Stimulated activated CD8-positive, alpha-beta memory T cell treated with anti-CD3 and anti-CD28 coated beads, Interleukin-7, amount 100 ng/mL, for 1 hour (primary cell): ENCODE measurements at places on chromosomes 6 and 20.
A peak's percentile ranks its signal among the peaks of the same experiment; 100 is the strongest.

DNA sequence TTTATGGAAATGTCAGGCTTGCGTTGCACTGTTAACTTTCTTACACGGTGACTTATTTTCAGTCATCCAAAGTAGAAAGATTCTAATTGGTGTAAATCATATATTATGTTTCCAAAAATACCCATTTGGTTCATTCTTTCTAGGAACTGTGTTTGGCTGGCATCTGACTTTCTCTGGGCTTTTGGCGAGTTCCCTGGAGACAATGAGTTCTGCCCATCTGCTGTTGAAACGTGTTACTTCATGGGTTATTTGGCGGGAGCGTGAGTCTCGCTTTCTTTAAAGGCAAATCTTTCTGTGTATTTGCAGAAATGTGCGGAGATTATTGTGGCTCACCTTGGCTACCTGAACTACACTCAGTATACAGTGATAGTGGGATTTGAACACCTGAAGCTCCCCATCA, 29.5 kb downstream of the TMEM181 start:
- DNase-seq, result no peak

DNA sequence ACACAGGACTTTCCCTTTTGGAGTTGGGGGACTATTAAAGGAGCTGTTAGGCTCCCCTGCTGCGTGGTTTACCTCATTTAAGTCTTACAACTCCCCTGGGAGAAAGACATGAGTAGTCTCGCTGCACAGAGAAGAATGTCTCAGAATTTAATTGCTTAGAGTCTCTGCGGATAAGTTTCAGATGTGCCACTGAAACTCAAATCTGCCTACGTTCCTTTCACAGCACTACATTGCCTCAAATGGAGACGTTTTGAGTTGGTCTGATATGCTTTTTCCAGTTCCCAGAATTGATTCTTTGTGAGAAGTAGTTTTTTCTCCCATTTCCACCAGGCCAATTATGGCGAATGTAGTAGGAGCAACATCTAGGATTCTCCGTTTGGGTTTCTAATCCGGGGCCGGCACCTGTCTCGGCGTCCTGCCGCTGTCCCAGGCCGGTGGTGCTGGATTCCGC, 532 bp upstream of the SLC35F1 start:
- DNase-seq, result no peak

DNA sequence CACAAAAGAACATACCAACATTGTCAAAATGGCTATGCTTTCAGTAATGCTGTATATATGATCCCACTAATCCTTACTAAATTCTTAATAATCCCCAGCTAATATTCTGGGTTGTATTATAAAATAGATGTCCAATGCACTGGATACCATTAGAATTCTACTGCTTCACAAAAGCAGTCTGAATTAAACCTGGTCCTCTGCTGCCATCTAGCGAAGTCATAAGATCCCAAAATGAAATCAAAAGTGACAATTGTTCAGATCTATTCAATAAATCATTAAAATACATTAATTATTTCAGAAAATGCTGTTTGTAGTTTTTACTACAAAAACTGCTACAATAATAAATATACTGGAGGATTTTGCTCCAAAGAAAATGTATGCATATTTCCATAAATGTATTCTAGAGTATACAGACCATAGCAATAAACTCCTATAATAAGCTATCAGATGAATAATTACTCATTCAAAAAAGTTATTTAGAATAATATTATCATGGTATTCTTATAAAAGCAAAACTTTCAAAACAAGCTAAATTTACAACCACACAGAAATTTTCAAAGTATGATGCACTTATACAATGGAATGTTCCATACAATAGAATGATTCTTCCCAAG, 92.6 kb downstream of the RNGTT start:
- no peak for DNase-seq

DNA sequence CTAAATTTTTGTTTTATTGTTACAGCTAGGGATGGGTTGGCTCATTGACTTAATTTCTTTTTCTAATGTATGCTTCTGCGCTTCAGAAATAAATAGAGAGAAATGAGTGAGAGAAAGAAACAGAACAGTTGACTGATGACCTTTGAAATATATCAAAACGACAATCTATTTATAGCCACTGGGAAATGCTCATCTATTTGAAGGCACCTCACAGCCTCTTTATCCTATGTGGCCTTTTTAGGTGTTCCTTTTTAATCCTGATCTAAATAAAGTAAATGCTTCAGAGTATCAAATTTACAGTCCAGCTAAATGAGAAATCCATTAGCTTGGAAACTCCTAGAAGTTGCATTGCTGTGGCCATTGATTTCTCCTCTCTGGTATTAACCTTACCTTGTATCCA, 943.5 kb upstream of the CITED2 start:
- no peak for DNase-seq

DNA sequence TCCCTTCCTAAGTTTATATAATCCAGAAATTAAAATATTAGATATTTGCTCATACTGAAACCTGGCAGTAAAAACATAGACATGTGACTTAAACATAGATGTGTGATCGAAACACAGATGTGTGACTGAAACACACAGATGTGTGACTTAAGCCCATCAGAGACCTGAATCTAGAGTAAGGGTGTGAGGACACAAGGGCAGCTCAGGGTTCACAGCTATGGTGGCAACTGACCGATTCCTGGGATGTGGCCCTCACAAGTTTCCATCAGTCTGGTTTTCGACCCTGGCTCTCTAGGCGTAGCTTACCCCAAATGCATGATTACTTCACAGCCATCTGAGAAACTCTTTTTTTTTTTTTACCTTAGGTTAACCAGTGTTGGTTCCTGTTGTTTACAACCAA, 137.0 kb downstream of the NRN1 start:
- no peak for DNase-seq

DNA sequence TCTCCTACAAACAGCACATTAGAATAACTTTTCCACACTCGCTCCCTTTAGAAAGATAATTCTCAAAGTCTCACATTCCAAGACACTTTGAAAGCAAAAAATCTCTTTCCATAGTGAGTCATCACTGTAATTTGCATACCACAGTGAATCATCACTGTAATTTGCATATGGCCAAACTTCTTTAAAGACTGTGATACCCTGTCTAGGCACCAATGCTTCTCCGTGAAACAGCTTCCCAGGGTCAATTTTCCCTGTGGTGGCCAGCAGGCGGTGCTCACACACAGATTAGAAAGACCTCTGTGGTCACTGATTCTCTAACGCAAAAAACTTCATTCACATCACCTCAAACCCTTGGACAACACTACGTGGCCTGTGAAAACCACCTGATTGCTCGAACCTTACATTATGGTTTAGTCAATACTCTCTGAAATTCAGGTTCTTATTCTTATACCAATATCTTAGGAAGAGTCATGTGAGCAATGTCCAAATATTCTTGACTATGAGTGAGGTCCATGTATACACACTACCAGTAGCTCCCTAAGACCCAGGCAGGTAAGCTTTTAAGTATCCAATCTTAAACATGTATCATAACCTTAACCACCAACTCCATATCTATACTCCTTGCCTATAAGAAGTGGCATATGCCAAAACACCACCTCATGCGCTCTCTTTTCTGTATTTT, 78.5 kb upstream of the PHACTR1 start:
- DNase-seq, result no peak

DNA sequence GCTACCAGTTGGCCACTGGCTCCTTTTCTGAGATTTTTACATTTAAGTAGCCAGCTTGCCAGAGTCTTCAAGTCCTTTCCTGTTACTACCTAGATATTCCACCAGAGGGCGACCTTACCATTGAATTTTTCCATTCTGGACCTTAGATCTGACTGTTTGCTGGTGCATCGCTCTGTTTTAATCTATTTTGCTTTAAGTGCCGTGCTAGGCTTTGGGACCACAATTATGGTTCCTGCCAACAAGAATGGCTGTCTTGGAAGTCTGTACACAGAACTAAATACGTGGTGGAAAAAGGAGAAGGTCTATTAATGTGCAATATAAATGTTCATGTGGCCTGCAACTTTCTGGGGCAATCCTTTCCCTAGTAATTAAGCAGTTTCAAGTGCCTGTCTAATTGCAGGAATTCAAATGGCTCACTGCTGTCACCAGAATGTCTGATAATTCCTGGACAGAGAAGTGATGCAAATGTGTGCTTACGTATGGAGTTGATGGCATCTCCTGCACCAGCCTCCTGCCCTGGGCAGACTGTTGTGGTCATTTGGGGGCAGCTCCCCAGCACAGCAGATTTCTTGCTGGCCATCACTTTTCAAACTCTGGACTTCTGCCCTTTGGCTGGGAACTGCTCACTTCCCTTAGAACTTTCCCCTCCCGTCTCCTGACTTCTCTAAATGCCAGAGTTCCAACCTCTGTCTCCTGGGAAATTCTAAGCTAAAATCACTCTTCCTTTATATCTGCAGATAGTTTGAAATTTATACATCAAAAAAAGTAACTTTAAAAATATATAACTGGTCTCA, 5.6 kb upstream of the HLA-DOA start:
- DNase-seq, result peak; percentile 21

DNA sequence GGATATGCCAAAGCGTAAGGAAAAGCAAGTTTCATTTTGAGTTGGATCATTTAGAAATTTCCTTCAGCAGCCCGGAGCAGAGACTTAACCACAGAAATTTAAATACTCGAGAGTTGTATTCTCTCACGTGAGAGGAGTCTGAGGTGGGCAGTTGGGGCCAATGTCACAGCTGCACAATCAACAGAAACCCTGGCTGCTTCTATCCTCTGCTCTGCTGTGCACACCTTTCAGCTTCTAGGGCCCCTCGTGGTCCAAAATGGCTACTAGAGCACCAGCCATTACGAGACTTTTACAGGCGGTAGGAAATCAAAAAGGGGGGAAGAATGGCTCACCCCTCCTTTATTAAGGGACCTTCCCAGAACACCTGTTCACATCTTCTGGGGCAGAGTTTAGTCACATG, 153.9 kb downstream of the TAF4 start:
- no peak for DNase-seq

- DNase-seq, result no peak
Measured at GRCh38 chr6:8672882-8673281, 237.5 kb upstream of the SLC35B3 start.

- DNase-seq, result no peak
Measured at GRCh38 chr20:11207749-11208502, 534.1 kb upstream of the JAG1 start.

DNA sequence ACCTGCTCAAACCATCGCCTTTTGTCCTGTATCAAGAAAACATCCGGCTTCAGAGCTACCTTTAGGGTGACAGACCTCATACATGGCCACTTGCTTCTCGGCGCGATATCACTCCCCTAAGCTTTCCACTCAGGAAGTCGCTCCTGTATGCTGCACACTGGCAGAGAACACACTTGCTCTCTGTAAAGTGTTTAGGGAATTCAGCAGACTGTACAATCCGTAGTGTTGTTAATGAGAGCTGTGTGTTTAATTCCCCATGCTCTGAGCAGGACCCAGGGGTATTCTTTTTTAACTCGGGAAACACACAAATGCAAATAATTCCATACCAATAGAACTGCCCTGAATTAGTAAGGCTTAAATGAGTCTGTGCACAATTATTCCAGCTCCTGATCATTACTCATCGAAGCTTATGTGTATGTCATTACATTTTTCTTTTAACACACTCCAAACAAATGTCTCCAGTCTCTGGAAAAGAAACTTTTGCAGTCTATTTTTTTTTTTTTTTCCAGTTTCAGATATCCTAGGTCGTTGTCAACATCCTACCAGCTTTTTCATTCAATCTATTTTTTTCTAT, 338.7 kb upstream of the ARID1B start:
- no peak for DNase-seq

- DNase-seq, result no peak
Measured at GRCh38 chr6:100260584-100260983, 204.1 kb downstream of the SIM1 start.

- DNase-seq, result no peak
Measured at GRCh38 chr6:6859722-6860121, 248.0 kb upstream of the RREB1 start.

GRCh38 chr20:2696646-2697045, 4.1 kb downstream of the EBF4 start:
- no peak for DNase-seq

DNA sequence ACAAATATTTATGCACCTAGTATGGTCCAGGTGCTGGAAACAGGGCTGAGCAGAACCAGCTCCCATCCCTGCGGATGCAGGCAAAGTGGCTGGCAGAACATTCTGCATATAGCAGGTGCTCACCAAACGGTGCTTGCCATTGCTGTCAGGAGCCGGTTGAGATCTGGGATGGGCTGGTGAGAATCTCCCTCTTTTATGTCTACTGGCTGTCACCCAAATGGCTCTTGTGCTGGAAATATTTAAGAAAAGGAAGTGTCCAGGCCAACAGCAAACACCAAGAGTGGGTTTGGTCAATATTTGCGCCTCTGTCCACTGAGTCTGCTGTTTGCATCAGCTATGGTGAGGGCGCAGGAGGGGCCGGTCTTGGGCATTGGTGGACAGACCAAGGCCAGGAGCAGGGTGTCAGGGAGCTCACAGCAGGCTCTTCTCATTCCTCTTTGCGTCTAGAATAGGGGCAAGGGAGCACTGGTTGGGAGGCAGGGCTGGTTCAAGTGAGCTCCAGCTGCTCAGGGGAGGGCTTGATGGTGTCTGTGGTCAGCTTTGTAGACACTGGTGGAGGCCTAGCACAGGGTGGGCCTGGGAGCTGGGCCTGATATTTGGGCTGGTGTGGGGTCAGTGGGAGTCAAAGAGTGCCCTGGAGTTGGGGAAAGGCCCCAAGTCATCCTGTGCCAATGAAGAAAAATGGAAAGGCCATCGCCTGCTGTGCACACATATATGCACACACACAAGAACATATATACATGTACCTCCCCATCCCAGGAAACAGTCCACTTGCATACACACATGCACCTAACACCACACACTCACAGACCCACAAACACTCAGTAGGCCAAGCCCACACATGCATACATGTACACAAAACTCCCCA, 1.4 kb upstream of the BPIFB2 start:
- no peak for DNase-seq

DNA sequence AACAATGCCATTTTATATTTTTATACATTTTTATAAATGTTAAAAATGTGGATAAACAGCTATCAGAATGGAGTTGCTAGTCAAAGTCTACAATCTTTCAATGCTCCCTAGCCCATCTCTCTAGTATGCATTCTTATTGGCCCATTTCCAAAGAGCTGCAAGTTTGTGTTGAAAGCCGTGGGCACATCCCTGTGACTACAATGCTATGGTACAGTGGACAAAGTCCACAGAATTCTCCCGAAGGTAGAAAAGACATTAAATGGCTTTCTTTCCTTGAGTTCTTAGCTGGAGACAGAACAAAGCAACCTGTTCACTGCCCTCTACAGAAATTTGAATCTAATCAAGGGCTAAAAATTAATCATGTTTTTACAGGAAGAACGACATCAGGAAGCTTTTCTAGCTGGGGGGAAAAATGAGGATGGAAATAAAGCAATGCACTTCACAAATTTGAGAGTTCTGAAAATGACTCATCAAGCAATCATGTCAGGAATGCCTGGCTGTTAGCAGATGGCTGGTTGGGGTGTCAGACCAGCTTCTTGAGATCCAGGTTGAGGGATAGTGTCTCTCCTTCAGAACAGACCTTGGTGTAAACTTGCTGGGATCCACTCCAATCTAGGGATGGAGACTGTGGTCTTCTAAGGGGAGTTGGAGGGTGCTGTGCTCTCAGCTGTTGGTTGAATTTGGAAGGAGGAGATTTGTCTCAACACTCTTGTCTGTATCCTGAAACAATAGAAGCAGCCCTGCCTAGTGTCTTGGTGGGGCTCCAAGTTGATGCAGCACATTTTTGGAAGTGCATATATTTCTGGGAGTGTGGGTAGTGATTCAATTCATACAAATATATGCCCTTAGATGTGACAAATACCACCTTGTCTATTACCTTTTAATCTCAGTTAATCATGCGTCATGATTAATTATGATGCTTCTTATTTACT, 143.4 kb upstream of the PHACTR1 start:
- DNase-seq, result no peak
